ENCODE measurements at places on chromosomes 1 and 21. TPM values are rescaled to one million over a fixed set of nuclear protein-coding genes. Genes with fewer than 3 reads are reported as not detected.

- no peak for DNase-seq
Measured at GRCh38 chr1:95325349-95325748, 91.3 kb downstream of the RWDD3 start.

CZIB gene
- 38.6 TPM for polyA plus RNA-seq

GRCh38 chr1:89552471-89553081 lies 27.9 kb downstream of the LRRC8B start:
- DNase-seq, result peak; percentile 46

DNA sequence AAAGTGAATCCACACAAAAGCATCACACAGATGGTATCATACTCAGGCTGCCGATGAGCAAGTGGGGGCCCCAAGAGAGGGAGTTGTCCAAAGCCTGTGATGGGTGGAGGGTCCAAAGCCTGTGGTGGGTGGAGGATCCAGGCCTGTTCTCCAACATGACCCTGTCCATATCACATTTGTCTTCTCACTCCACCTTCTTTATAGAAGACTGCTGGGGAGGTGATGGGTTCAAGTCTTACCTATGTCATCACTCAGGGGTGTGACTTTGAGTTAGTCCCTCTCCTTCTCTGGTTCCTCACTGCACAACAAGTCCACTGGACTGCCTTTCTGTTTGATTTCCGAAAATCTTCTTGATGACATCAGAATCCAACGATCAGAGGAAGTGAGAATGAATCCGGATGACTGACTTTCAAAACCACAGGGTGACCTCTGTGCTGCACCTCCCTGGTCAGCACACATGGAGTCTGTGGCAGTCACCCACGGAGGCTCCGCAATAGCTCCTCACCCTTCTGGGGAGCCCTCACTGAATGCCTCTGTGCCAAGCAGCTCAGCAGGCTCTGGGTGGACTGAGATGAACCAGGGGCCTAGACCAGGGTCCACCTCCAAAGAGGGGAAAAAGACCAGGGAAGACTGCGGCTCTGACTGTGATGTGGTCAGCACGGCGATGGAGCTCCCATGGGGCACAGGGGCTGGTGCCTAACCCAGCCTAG lies 166.8 kb downstream of the HIVEP3 start:
- DNase-seq, result no peak

P3H1 gene
- 42.5 TPM for polyA plus RNA-seq

BATF3 gene
- polyA plus RNA-seq, result 0.17 TPM

GRCh38 chr1:201570886-201571624 lies 32.1 kb downstream of the NAV1 start:
- no peak for DNase-seq

DNA sequence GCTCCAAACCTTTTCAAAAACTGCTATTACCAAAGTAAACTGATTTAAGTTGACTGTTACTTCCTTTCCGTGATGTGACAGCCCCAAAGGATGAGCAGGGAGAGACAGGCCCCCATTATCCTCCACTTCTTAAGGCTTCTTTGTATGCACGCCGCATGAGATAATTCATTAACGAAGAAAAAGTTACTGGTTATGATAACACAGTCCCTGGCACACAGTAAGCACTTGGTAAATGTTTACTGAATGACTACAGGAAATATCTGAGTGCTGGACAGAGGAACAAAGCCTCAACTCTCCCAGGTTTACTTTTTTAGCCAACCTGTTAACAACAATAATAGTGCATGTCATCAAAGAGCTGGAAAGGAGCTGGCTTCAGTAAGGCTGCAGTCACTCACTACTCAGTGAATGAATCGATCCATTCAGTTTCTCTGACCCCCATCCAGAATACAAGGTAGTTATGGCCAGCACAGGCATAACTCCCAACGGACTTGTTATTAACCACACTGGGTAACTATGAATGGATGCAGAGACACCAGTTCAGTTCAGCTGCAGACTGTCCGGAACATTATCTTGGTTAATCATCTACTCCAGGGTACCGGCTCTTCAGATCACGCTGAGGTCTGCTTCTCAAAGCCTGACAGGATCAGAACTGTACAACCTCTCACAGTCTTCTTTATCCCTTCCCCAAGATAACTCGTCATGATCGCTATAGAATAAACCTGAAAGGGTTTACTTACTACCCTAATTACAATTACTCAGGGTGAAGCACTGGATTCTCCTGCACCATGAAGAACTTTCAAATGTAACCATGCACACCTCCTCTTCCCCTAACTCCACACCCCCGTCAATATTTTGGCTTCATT lies 58.3 kb downstream of the TGFBR3 start:
- no peak for DNase-seq

- DNase-seq, result no peak
Measured at GRCh38 chr1:12341667-12342066, 111.8 kb downstream of the VPS13D start.

GRCh38 chr1:111223126-111223685 lies 4.3 kb upstream of the CHI3L2 start:
- no peak for DNase-seq

DNA sequence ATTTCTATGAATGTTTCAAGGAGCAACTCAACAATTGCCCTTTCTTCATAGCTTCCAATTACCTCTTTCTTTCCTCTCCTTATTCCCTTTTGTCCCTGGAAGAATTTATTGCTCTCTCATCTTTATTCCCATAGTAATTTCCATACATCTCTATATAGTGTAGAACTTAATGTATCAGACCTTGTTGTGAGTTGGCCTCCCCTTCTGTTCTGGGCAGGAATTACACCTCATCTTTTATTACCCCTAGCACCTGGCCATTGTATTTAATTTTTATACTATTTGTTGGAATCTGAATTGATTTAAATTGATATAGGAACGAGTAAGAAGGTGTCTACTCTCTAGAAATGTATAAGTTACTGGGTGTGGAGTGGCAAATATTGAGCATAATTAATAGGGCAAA lies 114.5 kb downstream of the CACHD1 start:
- DNase-seq, result no peak

DNA sequence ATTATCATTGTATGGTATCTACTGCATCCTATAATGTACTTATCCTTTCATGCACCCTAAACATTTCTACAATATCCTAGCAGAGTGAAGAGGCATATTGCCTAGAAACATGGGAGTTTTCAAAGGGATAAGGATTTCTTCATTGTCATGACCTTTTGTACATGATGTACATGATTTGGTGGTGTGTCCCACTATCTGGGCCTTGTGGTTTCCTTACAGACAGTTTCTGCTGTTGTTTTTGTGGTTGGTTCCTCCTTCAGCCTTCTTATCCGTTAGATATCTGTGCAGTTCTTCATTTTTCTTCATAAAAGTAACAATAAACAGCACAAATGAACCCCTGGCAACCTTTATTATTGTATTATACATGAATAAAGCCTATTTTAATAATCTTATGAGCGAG lies 70.4 kb upstream of the BACH1 start:
- DNase-seq, result no peak

MFAP2 gene
- polyA plus RNA-seq, result 3.6 TPM

NAV1 gene
- 48.9 TPM for polyA plus RNA-seq

PRDX6 gene
- polyA plus RNA-seq, result 254 TPM

CRB1 gene
- not detected for polyA plus RNA-seq

DNA sequence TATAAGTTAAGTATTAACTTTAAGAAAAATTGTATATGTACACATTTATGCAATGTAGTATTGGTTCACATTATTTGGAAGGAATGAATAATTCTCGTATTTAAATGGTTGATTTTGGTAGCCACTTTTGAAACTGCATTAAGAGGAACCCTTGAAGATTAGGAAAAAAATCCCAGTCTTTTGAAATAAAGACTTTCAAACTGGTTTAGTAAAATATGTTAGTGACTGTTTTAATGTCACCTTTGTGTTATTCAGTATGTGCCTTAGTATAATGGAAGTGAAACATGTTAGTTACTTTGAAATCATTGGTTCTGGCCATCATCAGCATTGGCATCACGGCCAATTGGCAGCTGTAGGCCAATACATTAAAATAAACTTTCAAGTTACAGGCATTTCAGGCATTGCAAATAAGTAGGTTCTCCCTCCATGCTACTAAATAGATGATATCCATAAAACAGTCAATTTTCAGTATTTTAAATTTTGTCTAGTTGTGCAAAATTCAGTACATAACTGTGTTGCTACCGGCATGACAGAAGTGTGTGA lies 4.4 kb downstream of the MIER1 start:
- no peak for DNase-seq

DNM3 gene
- polyA plus RNA-seq, result 3.1 TPM

UTS2 gene
- not detected for polyA plus RNA-seq

- peak; percentile 58 for DNase-seq
Measured at GRCh38 chr1:205260948-205261732, 33.4 kb downstream of the TMCC2 start.

GRCh38 chr1:196178083-196178635 lies 430.1 kb downstream of the KCNT2 start:
- DNase-seq, result peak; percentile 64

- no peak for DNase-seq
Measured at GRCh38 chr1:26317146-26317545, 612 bp upstream of the CD52 start.

DNA sequence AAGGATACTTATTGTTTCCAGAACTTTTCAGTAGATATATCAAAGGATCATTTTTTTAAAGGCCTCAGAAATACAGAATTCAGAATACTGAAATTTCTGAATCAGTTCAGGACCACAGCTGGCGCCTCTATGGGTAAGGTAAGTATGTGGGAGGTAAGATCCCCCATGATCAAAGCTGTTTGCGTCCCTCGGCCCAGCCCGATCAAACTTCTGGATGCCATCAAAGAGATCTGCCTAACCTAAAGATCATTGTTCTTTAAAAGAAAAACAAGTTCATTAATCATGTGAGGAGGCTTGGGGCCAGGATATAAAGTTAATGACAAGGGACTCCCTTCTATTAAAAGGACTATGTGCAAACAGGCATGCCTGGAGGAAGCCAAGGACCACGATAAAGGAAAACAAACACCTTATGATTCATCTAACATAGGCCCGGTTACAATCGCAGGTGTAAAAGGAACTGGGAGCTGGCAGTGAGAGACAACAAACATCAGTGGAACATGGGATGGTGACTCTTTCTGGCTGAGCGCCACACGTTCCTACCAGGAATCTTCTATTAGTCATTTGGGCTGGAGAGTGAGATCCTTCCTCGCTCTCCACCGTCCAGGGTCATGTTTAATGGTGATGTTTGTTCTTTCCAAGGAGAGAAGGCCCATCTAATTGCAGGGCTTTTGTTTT lies 2.8 kb upstream of the BACE2 start:
- DNase-seq, result peak; percentile 87

DEPDC1 gene
- polyA plus RNA-seq, result 12.3 TPM

FGR gene
- polyA plus RNA-seq, result 0.06 TPM

GRCh38 chr21:21001591-21002100 lies 3.4 kb downstream of the NCAM2 start:
- DNase-seq, result no peak

DNA sequence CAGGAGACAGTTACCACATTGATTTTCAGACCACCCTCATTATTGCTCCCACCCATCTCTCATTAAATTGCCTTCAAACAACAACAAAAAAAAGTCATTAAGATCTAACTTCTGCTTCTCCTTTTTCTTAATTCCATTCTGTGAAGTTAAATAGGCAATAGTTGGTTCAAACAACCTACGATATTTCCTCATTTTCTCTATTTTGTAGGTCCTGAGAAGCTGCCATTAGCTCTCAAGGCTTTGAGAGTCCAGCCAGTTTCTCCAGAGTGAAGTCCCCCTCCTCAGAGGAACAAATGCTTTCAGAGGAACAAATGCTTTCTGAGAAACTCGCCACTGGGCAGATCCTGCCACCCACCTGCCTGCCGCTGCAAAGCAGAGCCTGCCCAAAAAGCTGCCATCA lies 125.6 kb downstream of the ETS2 start:
- no peak for DNase-seq
